ENCODE measurements at places on chromosomes 3 and 15.

DNA sequence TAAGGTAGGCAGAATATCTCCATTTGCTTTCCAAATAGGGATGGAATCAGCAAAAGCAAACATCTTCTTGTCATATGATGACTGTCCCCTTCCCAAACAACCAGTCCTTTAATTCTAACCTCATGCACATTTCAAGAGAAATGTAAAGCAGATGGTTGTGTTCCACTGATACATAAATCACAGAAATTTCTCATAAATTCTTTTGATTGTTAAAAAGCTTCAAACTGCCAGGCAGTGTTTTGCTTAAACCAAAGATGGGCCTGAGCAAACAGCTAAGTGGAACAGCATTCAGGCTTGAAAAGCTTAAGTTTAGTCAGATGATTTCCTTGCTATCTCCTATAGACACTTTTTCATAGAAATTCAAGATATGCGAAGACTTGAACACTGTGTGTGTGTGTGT is 74.3 kb upstream of the SOX2 start:
- no peak overlapping the region for H3K4me3 ChIP-seq
- no peaks in the 10 kb centered on the region for H3K27me3 ChIP-seq
- H3K27ac ChIP-seq: no peak overlapping the region
- DNase-seq: no peak
- H3K4me1 ChIP-seq: no peaks in the 10 kb centered on the region

GRCh38 chr3:111351334-111351733 is 190.7 kb upstream of the CD96 start:
- H3K36me3 ChIP-seq: no peaks in the 10 kb centered on the region
- H3K27ac ChIP-seq: no peak overlapping the region
- peak; percentile 42 for DNase-seq
- H3K27me3 ChIP-seq: no peaks in the 10 kb centered on the region
- no peak overlapping the region for H3K4me3 ChIP-seq

DNA sequence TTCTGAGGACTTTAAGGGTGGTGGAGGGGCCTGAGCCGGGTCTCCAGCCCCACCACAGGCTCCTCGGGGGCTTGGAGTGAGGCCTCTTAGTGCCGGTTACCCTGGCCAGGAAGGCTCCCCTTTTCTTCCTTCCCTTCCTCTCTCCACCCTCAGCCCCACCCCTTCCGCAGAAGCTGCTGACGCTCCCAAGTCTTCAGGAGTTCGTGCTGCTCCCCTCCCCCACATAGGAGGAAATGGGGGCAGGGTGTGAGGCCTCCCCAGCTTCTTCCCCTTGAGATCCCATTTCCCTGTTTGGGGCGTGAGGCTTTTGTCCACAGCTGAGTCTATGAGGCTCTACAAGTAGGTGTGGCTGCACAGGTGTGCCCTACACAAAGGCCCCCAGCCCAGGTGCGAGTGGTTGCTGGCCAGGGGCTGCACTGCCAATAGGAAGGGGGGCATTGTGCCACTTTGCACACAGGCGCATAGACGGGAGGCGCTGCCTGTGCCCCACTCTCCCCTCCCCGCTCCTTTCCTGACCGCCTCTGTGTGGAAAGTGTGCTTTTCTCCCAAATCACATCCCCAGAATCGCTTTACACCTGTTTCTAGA is 915 bp upstream of the CALML4 start:
- H3K4me3 ChIP-seq: no peak overlapping the region
- no peaks in the 10 kb centered on the region for H3K27me3 ChIP-seq
- no peak for DNase-seq
- H3K27ac ChIP-seq: no peak overlapping the region
- H3K4me1 ChIP-seq: peaks cover 8% of the 10 kb centered on the region

DNA sequence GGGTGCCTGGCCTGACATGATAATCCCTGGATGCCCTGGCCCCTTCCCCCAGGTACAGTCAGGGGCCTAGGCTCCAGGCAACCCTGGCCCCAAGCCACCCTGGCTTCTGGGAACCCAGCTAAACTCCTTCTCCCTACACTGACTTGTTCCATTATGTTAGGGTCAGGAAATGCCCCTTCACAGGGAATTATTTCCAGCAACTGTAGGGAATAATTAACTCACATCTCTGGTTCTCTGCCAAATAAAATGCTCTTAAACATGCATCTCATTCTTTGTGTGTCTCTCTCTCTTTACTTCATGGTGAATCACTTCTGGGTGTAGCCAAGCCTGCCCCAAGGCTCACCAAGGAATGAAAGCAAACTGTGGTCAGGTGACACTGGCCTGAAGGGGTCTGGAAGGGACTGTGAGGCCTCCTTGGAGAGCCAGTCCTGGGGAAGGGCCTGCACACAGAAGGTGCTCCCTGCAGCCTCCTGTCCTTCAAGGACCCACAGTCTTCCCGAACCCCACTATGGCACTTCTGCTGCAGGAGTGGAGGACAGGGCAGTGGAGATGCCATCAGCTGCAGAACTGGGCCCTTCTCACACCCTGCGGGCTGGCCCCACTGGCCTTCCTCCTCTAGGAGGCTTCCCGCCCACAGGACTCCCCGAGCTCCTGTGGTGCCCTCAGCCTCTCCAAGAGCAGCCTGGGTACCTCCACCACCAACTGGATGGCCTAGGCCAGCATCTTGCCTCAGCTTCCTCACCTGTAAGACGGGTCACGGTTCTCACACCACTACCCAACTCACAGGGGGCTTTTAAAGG is 17.6 kb downstream of the TKT start:
- no peak overlapping the region for H3K27ac ChIP-seq
- H3K4me3 ChIP-seq: no peak overlapping the region
- peaks cover 5% of the 10 kb centered on the region for H3K4me1 ChIP-seq
- no peaks in the 10 kb centered on the region for H3K27me3 ChIP-seq
- H3K36me3 ChIP-seq: peaks cover 35% of the 10 kb centered on the region

GRCh38 chr3:39811561-39811960 is 2.2 kb downstream of the MYRIP start:
- DNase-seq: no peak
- no peak overlapping the region for H3K27ac ChIP-seq
- no peaks in the 10 kb centered on the region for H3K36me3 ChIP-seq
- peaks cover 80% of the 10 kb centered on the region for H3K27me3 ChIP-seq
- no peak overlapping the region for H3K4me3 ChIP-seq
- no peaks in the 10 kb centered on the region for H3K4me1 ChIP-seq

- no peak overlapping the region for H3K4me3 ChIP-seq
- DNase-seq: no peak
- H3K27me3 ChIP-seq: no peaks in the 10 kb centered on the region
- no peaks in the 10 kb centered on the region for H3K36me3 ChIP-seq
- no peaks in the 10 kb centered on the region for H3K4me1 ChIP-seq
Observed at GRCh38 chr15:29411299-29411698, 141.7 kb upstream of the NSMCE3 start.

GRCh38 chr3:123067689-123068600 is 1.1 kb downstream of the PDIA5 start:
- H3K4me3 ChIP-seq: peak overlapping the region; percentile 63
- DNase-seq: no peak
- H3K4me1 ChIP-seq: peaks cover 27% of the 10 kb centered on the region
- H3K36me3 ChIP-seq: no peaks in the 10 kb centered on the region
- H3K27ac ChIP-seq: no peak overlapping the region

DNA sequence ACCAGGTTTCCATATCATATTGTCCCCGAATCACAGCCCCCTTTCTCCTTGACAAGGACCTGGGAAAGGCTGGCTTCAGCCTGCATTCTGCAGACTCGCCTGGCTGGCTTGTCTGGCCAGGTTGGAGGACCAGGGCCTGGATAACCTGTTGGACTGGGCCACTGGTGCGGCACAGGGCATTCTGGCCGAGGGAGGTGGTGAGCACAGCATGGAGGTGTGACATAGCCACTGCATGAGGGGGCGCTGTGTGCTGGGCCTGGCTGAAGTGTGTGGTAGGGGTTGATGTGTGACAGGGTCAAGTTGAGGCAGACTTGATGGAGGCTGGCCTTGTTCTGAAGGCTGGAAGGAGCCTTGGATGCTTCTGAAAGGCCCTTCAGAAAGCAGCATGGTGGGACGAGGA is 2.9 kb downstream of the ESYT3 start:
- no peak for DNase-seq
- H3K4me1 ChIP-seq: peaks cover 6% of the 10 kb centered on the region
- peaks cover 50% of the 10 kb centered on the region for H3K27me3 ChIP-seq

- peak; percentile 68 for DNase-seq
- H3K36me3 ChIP-seq: no peaks in the 10 kb centered on the region
- no peak overlapping the region for H3K27ac ChIP-seq
Observed at GRCh38 chr15:98881526-98882520, 125.8 kb downstream of the PGPEP1L start.

DNA sequence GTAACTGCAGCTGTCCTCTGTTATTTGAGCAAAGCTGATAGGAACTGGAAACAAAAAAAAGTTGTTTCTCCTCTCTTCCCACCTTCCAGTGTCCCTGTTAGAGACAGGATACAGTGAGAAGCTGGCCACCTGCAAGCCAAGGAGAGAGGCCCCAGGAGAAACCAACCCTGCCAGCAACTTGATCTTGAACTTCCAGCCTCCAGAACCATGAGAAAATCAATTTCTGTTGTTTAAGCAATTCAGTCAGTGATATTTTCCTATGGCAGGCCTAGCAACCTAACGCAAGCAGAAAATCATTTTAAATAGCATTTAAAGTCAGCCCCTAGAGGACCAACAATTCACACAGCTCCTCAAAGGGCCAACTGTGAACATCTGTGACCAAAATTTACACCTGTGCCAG is 291.3 kb downstream of the OXSM start:
- no peak for DNase-seq
- no peaks in the 10 kb centered on the region for H3K36me3 ChIP-seq
- H3K4me1 ChIP-seq: no peaks in the 10 kb centered on the region
- H3K4me3 ChIP-seq: no peak overlapping the region

DNA sequence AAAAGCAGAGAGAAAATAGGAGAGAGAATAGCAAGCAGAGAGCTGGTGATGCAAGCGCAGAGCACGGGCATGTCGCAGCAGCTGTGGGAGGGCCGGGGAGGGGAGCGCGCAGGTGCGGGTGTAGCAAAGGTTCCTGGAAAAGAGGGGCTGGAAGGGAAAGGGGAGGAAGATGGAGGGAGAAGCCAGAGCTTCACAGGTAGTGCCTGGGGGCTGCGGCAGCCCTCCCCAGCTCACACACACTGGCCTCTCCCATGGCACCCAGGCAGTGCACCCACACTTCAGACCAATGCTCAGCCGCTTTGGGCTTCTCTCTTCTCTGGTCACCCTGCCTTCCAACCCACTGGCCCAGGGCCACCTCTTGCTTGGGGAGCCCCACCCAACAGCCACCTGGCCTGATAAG is 72.1 kb downstream of the ADAMTS7 start:
- no peaks in the 10 kb centered on the region for H3K27me3 ChIP-seq
- no peaks in the 10 kb centered on the region for H3K36me3 ChIP-seq
- DNase-seq: no peak
- no peaks in the 10 kb centered on the region for H3K4me1 ChIP-seq
- no peak overlapping the region for H3K4me3 ChIP-seq

GRCh38 chr15:27826411-27826810 is 272.7 kb downstream of the OCA2 start:
- no peak for DNase-seq
- no peaks in the 10 kb centered on the region for H3K4me1 ChIP-seq
- H3K4me3 ChIP-seq: no peak overlapping the region
- no peaks in the 10 kb centered on the region for H3K27me3 ChIP-seq
- H3K36me3 ChIP-seq: no peaks in the 10 kb centered on the region

GRCh38 chr15:88513195-88513594 is 33.3 kb downstream of the DET1 start:
- DNase-seq: no peak
- H3K27me3 ChIP-seq: no peaks in the 10 kb centered on the region
- H3K4me1 ChIP-seq: no peaks in the 10 kb centered on the region
- peaks cover 7% of the 10 kb centered on the region for H3K36me3 ChIP-seq
- no peak overlapping the region for H3K4me3 ChIP-seq

DNA sequence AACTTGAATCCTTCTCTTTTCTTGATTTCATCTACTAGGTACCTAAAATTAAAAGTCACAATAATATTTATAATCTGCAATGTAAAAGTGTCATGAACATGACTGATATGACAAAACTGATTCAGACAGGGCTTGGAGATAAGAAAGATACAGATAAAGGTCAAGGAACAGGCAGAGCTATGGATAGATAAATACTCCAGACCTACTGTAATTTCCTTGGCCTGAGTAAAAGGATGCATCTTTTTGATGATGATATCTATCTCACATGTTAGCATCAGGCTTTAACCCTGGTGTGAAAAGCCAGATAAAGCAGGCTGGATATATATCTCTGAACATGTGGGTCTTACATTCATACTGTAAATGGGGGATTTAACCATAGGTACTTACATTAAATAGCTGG is 108.1 kb downstream of the GADL1 start:
- H3K4me1 ChIP-seq: peaks cover 14% of the 10 kb centered on the region
- H3K4me3 ChIP-seq: no peak overlapping the region
- DNase-seq: no peak
- no peaks in the 10 kb centered on the region for H3K27me3 ChIP-seq
- H3K27ac ChIP-seq: no peak overlapping the region
- no peaks in the 10 kb centered on the region for H3K36me3 ChIP-seq

DNA sequence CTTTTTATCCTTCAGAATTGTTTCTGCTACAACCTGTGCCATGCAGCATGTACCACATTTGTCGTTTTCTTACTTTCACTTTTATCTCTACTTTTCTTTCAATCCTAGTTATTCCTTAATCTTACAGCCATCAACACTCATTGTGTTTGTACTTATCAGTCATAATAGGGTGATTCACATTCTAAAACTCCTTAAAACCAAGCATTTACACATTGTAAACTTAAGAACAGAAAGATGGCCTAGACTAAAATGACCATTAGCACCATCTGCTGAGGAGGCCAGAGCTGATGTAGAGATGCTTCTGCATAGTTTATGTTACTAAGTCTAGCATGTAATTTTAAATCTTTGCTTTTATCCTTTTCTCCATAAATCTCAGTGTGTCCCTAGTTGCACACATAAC is 25.5 kb downstream of the EIF2AK4 start:
- DNase-seq: no peak
- H3K27ac ChIP-seq: no peak overlapping the region
- H3K4me1 ChIP-seq: no peaks in the 10 kb centered on the region
- H3K27me3 ChIP-seq: no peaks in the 10 kb centered on the region

DNA sequence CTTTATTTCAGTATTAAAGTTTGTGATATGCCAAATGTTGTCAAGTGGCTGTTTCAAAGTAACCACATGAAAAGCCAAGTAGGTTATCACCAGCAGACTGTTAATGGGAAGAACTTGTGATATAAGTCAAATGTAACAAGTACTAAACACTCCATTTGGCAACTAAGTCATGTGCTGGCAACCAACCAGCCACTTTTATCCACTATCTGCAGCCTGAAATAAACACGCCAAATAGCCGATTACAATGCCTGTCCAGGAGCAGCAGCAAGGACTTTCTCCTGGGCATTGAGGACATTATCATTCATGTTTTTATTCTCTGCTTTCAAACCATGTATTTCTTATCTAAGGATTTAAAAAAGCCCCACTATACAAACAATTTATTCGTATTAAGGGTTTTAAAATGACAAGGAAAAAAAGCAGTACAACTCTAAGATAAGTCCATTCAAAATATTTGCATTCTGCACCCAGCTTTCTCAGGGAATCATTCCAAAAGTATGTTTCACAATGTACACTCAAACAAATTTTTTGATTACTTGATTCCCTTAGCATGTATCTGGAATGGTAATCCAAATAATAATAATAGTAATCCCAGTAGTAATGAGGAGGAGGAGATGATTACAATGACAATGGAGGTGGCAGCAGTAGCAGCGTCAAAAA is 448.6 kb downstream of the ERC2 start:
- H3K4me1 ChIP-seq: peaks cover 6% of the 10 kb centered on the region
- no peaks in the 10 kb centered on the region for H3K36me3 ChIP-seq
- peak; percentile 4 for DNase-seq
- no peaks in the 10 kb centered on the region for H3K27me3 ChIP-seq
- no peak overlapping the region for H3K27ac ChIP-seq
- H3K4me3 ChIP-seq: no peak overlapping the region

- H3K4me1 ChIP-seq: no peaks in the 10 kb centered on the region
- no peak for DNase-seq
- no peaks in the 10 kb centered on the region for H3K36me3 ChIP-seq
- H3K27ac ChIP-seq: no peak overlapping the region
Observed at GRCh38 chr15:91126080-91126479, 26.0 kb downstream of the SV2B start.
